ENCODE measurements at places on chromosomes 13 and 19.
A peak's percentile ranks its signal among the peaks of the same experiment; 100 is the strongest.

GRCh38 chr13:30022256-30022655, 171.8 kb upstream of the UBL3 start:
- no peak for DNase-seq

GRCh38 chr19:36059180-36059910, 4.6 kb downstream of the WDR62 start:
- DNase-seq: no peak

GRCh38 chr19:1491114-1491848, at the start of gene REEP6:
TSS of gene REEP6 (plus strand) at chr19:1491181. CDS start at chr19:1491270, 89 bp downstream.
- no peak for DNase-seq

- no peak for DNase-seq
Observed at GRCh38 chr19:1901940-1902404, 3.2 kb upstream of the ADAT3 start.

GRCh38 chr19:45882652-45883585, 3.0 kb downstream of the IRF2BP1 start:
- peak; percentile 73 for DNase-seq

DNA sequence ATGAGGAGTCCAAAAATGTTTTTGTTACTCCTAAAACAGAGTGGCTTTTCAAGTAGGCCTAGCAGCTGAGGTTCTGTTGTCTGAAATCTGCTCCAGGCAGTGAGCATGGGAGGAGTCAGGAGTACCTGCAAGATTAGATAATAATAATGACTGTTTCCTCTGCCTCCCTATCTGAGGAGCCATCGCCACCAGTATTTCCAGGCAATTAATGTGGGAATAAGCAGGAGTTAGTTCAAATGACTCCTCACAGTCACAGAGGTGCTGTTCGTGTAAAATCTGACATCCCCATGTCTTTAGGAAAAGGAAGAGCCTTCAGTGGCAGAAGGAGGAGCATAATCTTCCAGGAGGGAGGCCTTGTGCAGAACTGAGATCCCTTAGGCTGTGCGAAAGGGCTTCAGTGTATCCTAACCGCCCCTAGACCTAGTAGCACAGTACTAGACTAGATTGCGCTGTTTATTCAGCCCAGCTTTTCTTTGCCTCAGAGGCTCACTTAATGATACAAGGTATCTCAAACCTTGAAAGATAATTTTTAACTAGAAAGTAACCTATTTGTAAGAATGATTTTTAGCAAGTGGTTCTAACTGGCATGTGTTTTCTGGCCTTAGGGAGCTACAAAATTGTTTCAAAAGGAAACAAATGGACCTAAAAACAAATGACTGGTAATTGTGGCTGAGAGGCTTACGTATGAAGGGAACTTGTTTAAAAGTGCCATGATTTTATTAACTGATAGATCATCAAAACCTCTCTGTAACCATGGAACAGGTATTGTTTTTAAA, 49.0 kb downstream of the FREM2 start:
- DNase-seq: no peak

GRCh38 chr19:53659292-53659691, 27.5 kb downstream of the DPRX start:
- DNase-seq: no peak

DNA sequence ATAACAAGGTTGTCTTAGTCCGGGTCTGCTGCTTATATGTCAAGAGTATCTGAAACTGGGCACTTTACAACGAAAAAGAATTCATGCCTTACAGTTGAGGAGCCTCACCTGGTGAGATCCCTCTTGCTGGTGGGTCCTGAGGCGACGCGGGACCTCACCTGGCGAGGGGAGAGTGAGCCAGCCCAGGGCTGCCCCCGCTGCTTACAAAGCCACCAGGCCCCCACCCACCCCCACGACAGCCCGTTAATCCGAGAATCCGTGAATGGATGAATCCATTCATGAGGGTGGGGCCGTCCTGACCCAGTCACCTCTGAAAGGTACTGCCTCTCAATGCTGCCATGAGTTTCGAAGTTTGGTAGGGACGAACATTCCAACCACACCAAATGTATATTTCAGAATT, 54.0 kb upstream of the F7 start:
- no peak for DNase-seq

DNA sequence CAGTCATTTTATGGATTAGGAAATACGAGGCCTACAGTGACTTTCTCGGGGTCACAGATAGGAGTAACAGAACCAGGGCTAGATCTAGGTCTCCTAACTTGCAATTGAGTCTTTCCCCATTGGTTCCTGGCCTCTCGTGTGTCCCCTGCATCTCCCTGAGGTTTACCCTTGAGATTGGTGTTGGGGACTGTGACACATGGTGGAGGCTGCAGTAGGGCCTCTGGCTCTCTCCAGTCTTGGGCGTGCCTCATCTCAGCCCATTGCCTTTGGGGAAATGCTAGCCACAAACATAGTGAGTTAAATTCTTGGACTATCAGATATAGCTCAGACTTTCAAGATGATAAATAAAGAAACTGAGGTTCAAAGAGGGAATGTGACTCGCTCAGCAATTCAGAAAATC, 212.1 kb downstream of the KCNRG start:
- DNase-seq: no peak

GRCh38 chr13:60765700-60766411, 368.8 kb downstream of the TDRD3 start:
- DNase-seq: no peak

- DNase-seq: no peak
Observed at GRCh38 chr13:79989217-79989661, 351.7 kb downstream of the SPRY2 start.

GRCh38 chr13:20124303-20124702, 36.5 kb downstream of the GJA3 start:
- DNase-seq: no peak

DNA sequence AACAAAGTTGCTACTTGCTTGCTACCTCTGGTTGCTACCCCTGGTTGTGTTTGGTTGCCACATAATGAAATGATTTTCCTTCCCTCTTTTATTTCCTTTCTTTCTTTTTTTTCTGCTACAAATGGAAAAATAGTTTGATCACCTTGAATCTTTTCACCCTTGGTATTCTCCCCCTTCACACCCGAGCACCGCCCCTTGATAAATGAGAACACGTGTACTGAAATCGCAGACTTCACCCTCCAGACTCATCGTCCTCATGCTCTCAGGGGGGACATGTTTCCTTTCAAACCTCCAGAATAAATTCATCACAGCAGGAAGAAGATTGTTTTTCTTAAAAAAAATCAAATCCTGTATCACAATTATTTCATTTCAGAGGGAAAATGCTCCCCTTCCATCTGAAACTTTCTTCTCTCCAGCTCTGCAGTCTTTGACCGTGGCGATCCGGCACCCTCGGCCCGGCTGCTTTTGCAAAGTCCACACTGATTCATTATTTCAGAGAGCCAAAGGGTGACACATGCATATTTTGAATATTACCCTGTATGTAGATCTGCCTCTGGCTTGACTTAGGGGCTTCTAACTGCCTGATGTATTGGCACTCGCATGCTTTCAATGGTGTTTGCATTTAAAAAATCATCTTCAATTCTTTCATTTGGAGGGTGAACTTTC, 222.6 kb upstream of the MAB21L1 start:
- DNase-seq: no peak

- DNase-seq: no peak
Observed at GRCh38 chr13:66501181-66501580, 729.0 kb downstream of the PCDH9 start.

- DNase-seq: no peak
Observed at GRCh38 chr13:95784900-95785290, 108.0 kb downstream of the DNAJC3 start.

GRCh38 chr13:77136902-77137420, 110.0 kb upstream of the FBXL3 start:
- no peak for DNase-seq

DNA sequence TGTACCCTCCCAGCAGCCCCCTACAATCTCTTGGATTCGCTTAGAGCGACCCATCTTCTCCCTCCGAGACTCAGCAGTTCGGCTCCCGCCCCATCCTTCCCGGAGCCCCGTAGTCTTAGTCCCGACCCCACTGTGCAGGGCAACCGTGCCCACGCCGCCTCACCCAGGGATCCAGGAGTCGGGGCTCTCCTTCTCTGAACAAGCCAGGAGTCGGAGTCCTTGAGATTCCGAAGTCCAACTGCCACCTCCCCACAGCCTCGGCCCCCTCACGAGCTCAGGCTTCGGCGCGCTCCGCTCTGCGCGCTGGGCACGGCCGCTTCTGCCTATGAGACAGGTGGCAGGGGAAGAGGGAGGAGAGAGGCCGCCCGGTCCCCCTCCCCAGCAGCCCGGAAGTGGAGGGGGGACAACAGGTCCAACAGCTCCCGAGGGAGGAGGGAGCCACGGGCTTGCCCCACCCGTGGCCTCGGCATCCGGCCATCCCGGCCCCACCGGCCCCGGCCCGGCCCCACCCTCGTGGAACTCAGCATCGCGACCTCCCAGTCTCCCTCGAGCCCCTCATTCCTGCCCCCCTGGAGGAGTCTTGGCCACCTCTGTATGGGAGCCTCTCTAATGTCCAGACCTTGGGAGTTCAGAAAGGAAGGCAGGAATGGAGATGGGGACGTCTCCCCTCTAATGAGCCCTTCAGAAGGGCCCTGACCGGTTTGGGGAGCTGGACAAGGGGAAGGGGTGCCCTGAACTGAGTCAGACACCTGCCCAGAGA, at the start of gene PHLDB3:
Gene PHLDB3, minus strand, starts transcription at position 321 of the 760 bp plus-strand sequence. CDS start 628 bp downstream, outside the sequence.
- peak; percentile 38 for DNase-seq

DNA sequence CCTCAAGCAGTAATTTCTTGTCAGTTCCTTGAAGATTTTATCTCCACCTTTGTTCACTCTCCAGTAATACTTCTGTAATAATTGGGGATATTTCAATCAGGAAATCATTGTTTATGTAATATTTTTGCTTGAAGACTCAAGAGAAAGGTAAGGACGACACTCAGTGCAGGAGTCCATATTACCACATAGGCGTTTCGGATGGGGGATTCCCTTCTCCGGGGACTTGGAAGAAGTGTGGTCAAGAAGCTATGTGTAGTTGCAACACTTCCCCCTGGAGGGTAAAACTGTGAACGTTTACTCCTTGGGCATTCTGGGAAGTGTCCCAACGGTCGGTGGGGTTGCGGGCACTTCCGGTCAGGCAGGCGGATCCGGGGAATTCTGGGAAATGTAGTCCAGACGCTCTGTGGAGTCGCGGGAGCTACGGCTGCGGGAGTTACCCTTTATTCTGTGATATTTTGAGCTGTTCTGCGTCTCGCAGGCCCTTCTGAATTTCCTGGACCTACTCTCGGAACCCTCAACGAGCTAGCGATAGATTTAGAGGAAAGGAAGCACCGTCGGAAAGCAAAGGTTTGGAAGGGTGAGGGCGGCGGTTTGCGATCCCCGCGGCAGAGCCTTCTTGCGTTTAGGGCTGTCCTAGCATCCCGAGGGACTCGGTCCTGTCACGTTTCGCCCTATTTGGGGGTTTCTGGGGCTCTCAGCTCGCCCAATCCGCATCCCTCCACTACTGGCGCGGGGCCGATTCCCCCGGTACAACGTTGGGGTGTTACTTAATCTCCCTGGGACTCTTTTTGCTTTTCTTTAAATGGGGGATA, at the start of gene ZNF221:
Gene ZNF221, plus strand, starts transcription at position 395 of the 812 bp plus-strand sequence. CDS start 11,499 bp downstream, outside the sequence.
- DNase-seq: peak; percentile 6

- no peak for DNase-seq
Observed at GRCh38 chr13:94419304-94419924, 60.1 kb downstream of the DCT start.

- peak; percentile 95 for DNase-seq
Observed at GRCh38 chr19:48646001-48646721, at the start of gene CA11. TSS of gene CA11 (minus strand) at chr19:48646187. CDS start at chr19:48645632, 555 bp downstream.

GRCh38 chr19:46031781-46032596, 8.8 kb downstream of the IGFL4 start:
- no peak for DNase-seq

DNA sequence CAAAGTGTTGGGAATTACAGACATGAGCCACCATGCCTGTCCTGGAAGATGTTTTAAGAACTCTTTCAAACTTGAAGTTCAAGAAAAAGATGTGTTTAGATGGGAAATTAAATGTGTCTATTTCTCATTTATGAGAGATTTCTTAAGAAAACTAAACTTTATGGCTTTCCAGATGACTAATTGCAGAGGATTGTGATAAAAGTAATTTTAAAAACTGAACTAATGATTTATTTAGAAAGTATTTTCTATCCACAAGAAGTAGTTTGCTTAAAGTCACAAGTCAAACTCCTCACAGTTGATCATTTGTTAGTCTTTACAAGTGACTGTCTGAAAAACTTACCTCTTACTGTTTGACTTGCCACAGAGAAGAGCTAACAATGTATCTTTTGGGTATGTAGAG, 89.6 kb upstream of the SPRY2 start:
- no peak for DNase-seq

GRCh38 chr19:55152017-55152416, 3.0 kb upstream of the TNNT1 start:
- DNase-seq: no peak

DNA sequence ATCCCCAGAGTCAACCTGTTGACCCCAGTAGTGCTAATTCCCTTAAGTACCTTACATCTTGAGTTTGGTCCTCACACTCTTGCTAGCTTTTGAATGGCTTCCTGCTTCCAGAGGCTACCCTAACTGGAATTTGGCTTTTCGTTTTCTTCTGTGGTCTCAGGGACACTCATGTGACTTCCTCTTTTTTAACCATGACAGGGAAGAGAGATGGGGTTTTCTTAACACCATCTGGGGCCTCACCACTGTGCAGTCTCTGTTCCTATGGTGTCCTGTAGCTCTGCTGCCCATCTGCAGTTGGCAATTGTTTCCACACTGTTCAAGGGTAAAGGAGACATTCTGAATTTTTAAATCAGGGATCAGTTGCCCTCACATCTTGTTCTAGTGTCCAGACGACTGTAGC, 66.7 kb downstream of the SLC10A2 start:
- DNase-seq: no peak

DNA sequence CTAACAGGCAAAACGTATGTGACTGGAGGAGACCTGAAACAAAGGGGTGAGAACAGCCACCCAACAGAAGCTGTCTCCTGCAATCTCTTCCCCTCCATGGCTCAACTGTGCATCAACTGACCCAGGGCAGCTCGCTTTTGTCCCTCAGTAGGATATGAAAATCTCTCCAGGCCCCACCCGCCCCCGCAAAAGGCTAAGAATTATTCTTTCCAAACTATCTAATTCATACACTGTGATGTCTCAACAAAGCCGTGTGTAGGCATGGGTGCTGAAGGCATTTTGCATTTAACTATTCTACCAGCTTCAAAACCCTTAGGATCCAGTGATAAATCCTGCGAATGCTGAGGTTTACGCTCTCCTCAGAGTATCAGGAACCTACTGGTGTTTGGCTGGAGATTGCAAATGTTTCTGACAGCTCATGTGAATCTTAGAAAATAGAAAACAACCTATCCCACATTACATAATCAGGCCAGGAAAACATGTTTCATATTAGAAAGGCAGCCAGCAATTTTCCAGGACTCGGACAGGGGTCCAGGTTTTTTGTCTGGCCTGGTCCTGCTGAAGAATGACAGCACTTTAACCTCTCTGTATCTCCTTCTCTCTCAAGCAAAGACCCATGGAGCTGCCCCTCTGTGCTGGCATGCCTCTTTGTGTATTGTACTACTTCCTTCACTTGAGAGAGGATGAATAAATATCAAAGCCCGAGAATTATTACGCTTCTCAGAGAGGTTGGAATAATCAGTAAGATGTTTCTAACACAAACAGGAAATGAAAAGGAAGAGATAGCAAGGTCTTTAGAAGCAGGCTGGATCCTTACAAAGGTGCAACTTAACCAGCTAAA, 17.3 kb downstream of the DHRS12 start:
- no peak for DNase-seq

- peak; percentile 58 for DNase-seq
Observed at GRCh38 chr19:14517840-14518505, at the start of gene DNAJB1. TSS of gene DNAJB1 (minus strand) at chr19:14518397. CDS start at chr19:14518349, 48 bp downstream.

GRCh38 chr13:39401046-39401705, 201.8 kb downstream of the LHFPL6 start:
- DNase-seq: no peak

GRCh38 chr13:44355621-44356020, 18.0 kb upstream of the SERP2 start:
- no peak for DNase-seq

GRCh38 chr13:33341861-33342452, 56.4 kb upstream of the STARD13 start:
- no peak for DNase-seq
